ENCODE measurements at places on chromosomes 3 and 15. TPM values are rescaled to one million over a fixed set of nuclear protein-coding genes. Genes with fewer than 3 reads are reported as not detected.

The GOLGA8F gene
- not detected for total RNA-seq

The GOLGA8H gene
- 0.54 TPM for total RNA-seq

The TMCO5A gene
- total RNA-seq, result not detected

The CIDEC gene
- total RNA-seq, result not detected

The ARGFX gene
- not detected for total RNA-seq

The ROPN1 gene
- not detected for total RNA-seq

The SEMA5B gene
- total RNA-seq, result 0.17 TPM

The DUOX2 gene
- not detected for total RNA-seq

The OR4F6 gene
- not detected for total RNA-seq

The GABRR3 gene
- total RNA-seq, result not detected

The MUC20 gene
- 3.1 TPM for total RNA-seq

The HGD gene
- total RNA-seq, result 1.7 TPM

The STAC gene
- not detected for total RNA-seq

The IQSEC1 gene
- 59.5 TPM for total RNA-seq

The FLNB gene
- total RNA-seq, result 14.6 TPM

DNA sequence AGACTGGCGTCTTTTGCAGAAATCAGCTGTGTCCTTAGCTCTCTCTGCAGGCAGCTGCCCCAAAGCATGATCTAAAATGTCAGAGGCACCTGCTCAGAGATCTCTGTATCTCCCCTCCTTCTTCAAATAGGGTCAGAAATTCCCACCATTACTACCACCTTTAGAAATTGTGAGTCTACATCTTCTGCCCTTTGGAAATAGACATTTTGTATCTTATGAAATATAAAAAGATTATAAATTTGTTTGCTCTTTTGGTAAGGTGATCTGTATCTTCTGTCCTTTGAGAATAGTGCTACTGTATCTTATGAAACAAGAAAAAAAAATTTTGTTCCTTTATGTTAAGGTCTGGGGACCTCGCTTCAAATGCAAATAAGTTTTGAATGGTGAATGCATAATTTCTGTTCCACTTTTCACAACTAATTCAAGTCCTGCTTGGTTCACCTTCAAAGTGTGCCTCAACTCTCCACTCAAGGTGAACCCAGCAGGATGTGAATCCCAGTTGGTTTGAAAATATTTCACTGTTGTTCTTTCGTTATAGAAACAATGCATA is 28.3 kb upstream of the GPD1L start:
- H3K36me3 ChIP-seq, result no peaks in the 10 kb centered on the region
- no peak overlapping the region for H3K27ac ChIP-seq
- H3K4me3 ChIP-seq, result no peak overlapping the region
- H3K27me3 ChIP-seq, result peaks cover 14% of the 10 kb centered on the region
- DNase-seq, result no peak

GRCh38 chr3:11006986-11007933 is 14.7 kb downstream of the SLC6A1 start:
- no peaks in the 10 kb centered on the region for H3K36me3 ChIP-seq
- no peaks in the 10 kb centered on the region for H3K4me1 ChIP-seq
- no peak overlapping the region for H3K4me3 ChIP-seq

GRCh38 chr3:1513662-1514061 is 420.8 kb downstream of the CNTN6 start:
- no peaks in the 10 kb centered on the region for H3K4me1 ChIP-seq
- no peaks in the 10 kb centered on the region for H3K27me3 ChIP-seq
- DNase-seq, result no peak
- H3K36me3 ChIP-seq, result no peaks in the 10 kb centered on the region
- no peak overlapping the region for H3K4me3 ChIP-seq
- no peak overlapping the region for H3K27ac ChIP-seq

GRCh38 chr3:190323246-190323626 is 990 bp upstream of the CLDN1 start:
- peaks cover 6% of the 10 kb centered on the region for H3K4me1 ChIP-seq
- H3K4me3 ChIP-seq, result peak overlapping the region; percentile 71
- H3K27me3 ChIP-seq, result peaks cover 38% of the 10 kb centered on the region
- no peaks in the 10 kb centered on the region for H3K36me3 ChIP-seq
- DNase-seq, result no peak
- no peak overlapping the region for H3K27ac ChIP-seq

GRCh38 chr15:98012354-98012753 is 51.9 kb downstream of the ARRDC4 start:
- H3K36me3 ChIP-seq, result no peaks in the 10 kb centered on the region
- H3K4me3 ChIP-seq, result no peak overlapping the region
- no peak overlapping the region for H3K27ac ChIP-seq
- no peaks in the 10 kb centered on the region for H3K4me1 ChIP-seq
- peaks cover 22% of the 10 kb centered on the region for H3K27me3 ChIP-seq

GRCh38 chr15:81303244-81304225 is 20.4 kb downstream of the STARD5 start:
- no peak for DNase-seq
- peaks cover 63% of the 10 kb centered on the region for H3K4me1 ChIP-seq
- peaks cover 86% of the 10 kb centered on the region for H3K36me3 ChIP-seq
- H3K4me3 ChIP-seq, result peak overlapping the region; percentile 100
- H3K27me3 ChIP-seq, result no peaks in the 10 kb centered on the region

- H3K36me3 ChIP-seq, result peaks cover 16% of the 10 kb centered on the region
- H3K4me3 ChIP-seq, result no peak overlapping the region
- peaks cover 2% of the 10 kb centered on the region for H3K4me1 ChIP-seq
Observed at GRCh38 chr3:194422188-194422587, 23.1 kb upstream of the GP5 start.

DNA sequence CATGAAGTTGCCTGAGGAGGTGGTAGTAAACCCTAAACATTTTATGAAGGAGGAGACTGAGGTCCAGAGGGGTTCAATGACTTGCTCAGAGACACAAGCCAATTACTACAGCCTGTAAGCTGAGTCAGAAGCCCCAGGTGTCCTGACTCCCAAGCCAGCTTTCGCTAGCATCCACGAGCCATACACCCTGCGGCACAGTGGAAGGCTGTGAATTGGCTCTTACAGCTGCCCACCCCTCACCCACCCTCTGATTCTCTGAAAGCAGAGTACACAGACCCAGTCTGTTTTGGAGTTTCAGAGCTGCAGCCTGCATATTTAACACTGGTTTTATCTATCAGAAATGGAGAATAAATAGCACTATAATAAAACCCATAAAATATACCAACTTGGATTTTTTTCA is 253.4 kb downstream of the IGSF11 start:
- no peaks in the 10 kb centered on the region for H3K36me3 ChIP-seq
- H3K27me3 ChIP-seq, result peaks cover 11% of the 10 kb centered on the region
- no peak for DNase-seq
- no peak overlapping the region for H3K27ac ChIP-seq
- H3K4me3 ChIP-seq, result no peak overlapping the region
- H3K4me1 ChIP-seq, result no peaks in the 10 kb centered on the region

- DNase-seq, result no peak
- H3K36me3 ChIP-seq, result no peaks in the 10 kb centered on the region
- no peak overlapping the region for H3K4me3 ChIP-seq
- H3K4me1 ChIP-seq, result no peaks in the 10 kb centered on the region
- H3K27ac ChIP-seq, result no peak overlapping the region
Observed at GRCh38 chr3:190739641-190740185, 122.8 kb downstream of the GMNC start.

GRCh38 chr3:130582457-130583153 is 65.6 kb downstream of the COL6A6 start:
- H3K4me1 ChIP-seq, result no peaks in the 10 kb centered on the region
- H3K36me3 ChIP-seq, result no peaks in the 10 kb centered on the region
- DNase-seq, result no peak
- H3K4me3 ChIP-seq, result no peak overlapping the region
- no peak overlapping the region for H3K27ac ChIP-seq
- H3K27me3 ChIP-seq, result peaks cover 25% of the 10 kb centered on the region

GRCh38 chr15:68512598-68512997 is 66.2 kb upstream of the CORO2B start:
- no peak overlapping the region for H3K4me3 ChIP-seq
- peaks cover 31% of the 10 kb centered on the region for H3K27me3 ChIP-seq
- H3K27ac ChIP-seq, result no peak overlapping the region
- no peaks in the 10 kb centered on the region for H3K36me3 ChIP-seq
- no peak for DNase-seq

- no peaks in the 10 kb centered on the region for H3K36me3 ChIP-seq
- peaks cover 37% of the 10 kb centered on the region for H3K27me3 ChIP-seq
- peak overlapping the region; percentile 49 for H3K4me3 ChIP-seq
- H3K4me1 ChIP-seq, result peaks cover 14% of the 10 kb centered on the region
- no peak overlapping the region for H3K27ac ChIP-seq
- no peak for DNase-seq
Observed at GRCh38 chr3:44208086-44208485, 33.6 kb upstream of the TOPAZ1 start.

DNA sequence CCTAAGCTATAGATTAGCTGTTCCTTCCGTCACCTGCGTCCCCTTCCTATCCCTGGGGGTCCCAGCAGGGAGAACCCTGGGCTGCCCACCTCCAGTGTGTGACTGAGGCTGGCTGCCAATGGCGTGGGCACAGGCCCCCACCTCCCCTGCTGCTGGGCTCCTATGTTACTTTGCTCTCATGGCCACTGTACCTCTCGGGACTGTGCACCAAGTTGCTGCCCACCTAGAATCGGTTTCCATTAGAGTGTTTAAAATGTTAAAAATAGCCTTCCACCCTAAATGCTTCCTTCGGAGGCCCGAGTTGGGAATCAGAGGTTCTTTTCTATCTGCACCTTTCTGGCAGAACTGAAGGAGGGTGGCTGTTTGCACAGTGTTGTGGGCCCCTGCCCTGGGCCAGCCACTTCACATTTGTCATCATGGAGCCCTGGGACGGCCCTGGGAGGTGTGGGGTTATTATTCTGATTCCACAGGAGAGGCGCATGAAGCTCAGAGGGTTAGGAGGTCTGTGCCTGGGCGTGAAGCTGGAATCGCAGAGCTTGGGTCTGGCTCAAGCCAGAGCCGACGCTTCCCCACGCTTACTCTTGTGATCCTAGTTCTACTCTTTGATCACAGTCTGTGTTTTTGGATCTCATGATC is 29.1 kb downstream of the IRAK2 start:
- no peaks in the 10 kb centered on the region for H3K36me3 ChIP-seq
- H3K27ac ChIP-seq, result peak overlapping the region; percentile 97
- no peaks in the 10 kb centered on the region for H3K27me3 ChIP-seq
- DNase-seq, result peak; percentile 45
- H3K4me3 ChIP-seq, result peak overlapping the region; percentile 78

GRCh38 chr3:110969229-110970211 is 102.1 kb upstream of the NECTIN3 start:
- no peak overlapping the region for H3K27ac ChIP-seq
- H3K36me3 ChIP-seq, result no peaks in the 10 kb centered on the region
- no peak overlapping the region for H3K4me3 ChIP-seq
- peaks cover 6% of the 10 kb centered on the region for H3K4me1 ChIP-seq

- H3K27ac ChIP-seq, result no peak overlapping the region
- no peaks in the 10 kb centered on the region for H3K4me1 ChIP-seq
- H3K27me3 ChIP-seq, result peaks cover 2% of the 10 kb centered on the region
- no peak for DNase-seq
- H3K4me3 ChIP-seq, result no peak overlapping the region
Observed at GRCh38 chr3:105444725-105445124, 78.0 kb downstream of the ALCAM start.

DNA sequence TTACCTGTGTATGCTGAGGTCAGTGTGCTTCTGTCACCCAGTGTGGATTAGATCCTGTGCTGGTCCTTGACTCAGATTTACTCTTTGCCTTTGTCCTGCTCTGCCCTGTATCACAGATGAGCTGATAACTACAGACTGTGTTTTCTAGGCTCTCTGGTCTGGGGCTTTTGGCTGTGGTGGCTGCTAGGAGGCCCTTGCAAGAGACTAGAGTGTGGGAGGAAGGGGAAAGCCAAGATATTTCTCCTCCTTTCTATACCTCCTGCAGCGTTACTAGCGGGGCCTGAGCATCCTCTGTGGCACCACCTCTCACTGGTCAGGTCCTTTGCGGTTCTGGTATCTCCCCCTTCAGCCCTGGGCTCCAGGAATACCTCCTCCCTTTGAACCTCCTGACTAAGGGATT is 282.3 kb upstream of the TBC1D5 start:
- H3K27ac ChIP-seq, result no peak overlapping the region
- peaks cover 2% of the 10 kb centered on the region for H3K27me3 ChIP-seq
- DNase-seq, result no peak
- no peak overlapping the region for H3K4me3 ChIP-seq
- H3K36me3 ChIP-seq, result no peaks in the 10 kb centered on the region

GRCh38 chr3:6985848-6986247 is 124.9 kb downstream of the GRM7 start:
- H3K4me1 ChIP-seq, result no peaks in the 10 kb centered on the region
- H3K4me3 ChIP-seq, result no peak overlapping the region
- no peak overlapping the region for H3K27ac ChIP-seq
- no peaks in the 10 kb centered on the region for H3K27me3 ChIP-seq
- H3K36me3 ChIP-seq, result no peaks in the 10 kb centered on the region
- DNase-seq, result no peak

DNA sequence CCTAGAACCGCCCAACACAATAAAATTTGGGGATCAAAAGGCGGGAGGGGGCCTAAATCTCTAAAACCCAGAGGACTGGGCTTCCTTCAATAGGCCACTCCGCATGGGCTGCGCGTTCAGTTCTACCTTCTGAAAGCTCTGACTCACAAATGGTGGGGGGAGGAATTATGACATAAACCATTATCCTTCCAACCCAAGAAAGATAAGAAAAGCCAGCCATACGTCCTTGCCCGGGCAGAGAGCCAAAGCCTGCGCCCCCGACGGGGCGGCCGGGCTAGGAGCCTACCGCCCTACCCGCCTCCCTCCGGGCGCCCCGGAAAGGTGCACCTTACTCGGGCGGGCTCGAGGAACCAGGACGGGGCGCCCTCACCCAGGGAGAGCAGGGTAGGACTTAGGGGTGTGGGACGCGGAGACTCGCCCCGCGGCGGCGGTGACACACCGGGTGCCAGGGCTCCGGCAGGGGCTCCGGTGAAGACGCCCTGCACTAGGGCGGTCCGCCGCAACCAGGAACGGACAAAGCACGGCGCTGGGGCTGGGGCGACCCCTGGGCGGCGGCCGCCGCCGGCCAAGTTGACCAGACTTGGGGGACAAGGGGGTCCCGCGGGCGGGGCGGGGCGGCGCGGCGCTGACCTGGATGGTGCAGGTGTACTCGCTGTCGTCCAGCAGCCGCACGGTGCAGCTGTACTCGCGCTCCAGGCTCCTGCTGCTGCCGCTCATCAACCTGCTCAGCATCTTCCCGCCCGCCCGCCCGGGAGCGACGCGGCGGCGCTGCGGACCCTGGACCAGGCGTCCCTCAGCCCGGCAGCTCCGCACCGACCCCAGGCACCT is 534 bp downstream of the FRMD5 start:
- H3K4me1 ChIP-seq, result peaks cover 10% of the 10 kb centered on the region
- H3K36me3 ChIP-seq, result no peaks in the 10 kb centered on the region
- peak overlapping the region; percentile 91 for H3K4me3 ChIP-seq
- peak; percentile 53 for DNase-seq
- no peak overlapping the region for H3K27ac ChIP-seq

GRCh38 chr15:48896869-48897814 is 19.2 kb downstream of the EID1 start:
- H3K27ac ChIP-seq, result no peak overlapping the region
- DNase-seq, result no peak
- no peaks in the 10 kb centered on the region for H3K36me3 ChIP-seq

GRCh38 chr3:152102410-152102809 is 166.3 kb upstream of the MBNL1 start:
- peaks cover 8% of the 10 kb centered on the region for H3K4me1 ChIP-seq
- H3K4me3 ChIP-seq, result no peak overlapping the region
- H3K36me3 ChIP-seq, result no peaks in the 10 kb centered on the region
- no peak overlapping the region for H3K27ac ChIP-seq
- no peak for DNase-seq

All from activated naive CD8-positive, alpha-beta T cell treated with anti-CD3 and anti-CD28 coated beads, Interleukin-2, amount 10 ng/mL, durations not matched to agents 7 days and 5 days (primary cell).